ENCODE measurements at places on chromosomes 12 and 14.

DNA sequence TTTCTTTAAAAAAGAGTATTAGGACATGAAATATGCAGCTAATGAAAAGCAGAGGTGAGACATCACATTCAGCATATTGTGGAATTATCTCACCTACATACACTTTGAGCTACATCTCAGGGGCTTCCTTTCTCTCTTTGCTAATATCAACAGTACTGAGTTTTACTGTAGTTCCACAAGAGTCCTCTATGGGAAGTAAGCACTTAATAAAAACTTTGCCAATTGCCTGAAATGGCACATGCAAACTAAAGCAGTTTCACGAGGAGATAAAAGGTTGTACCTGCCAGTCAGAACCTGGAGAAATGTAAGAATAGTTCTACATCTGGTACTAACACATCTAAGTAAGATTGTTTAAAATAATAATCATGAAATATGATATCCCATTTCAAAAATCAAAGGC is 73.5 kb upstream of the GPHB5 start:
- DNase-seq, result no peak

- DNase-seq, result no peak
Observed at GRCh38 chr14:85762526-85762925, 232.6 kb downstream of the FLRT2 start.

DNA sequence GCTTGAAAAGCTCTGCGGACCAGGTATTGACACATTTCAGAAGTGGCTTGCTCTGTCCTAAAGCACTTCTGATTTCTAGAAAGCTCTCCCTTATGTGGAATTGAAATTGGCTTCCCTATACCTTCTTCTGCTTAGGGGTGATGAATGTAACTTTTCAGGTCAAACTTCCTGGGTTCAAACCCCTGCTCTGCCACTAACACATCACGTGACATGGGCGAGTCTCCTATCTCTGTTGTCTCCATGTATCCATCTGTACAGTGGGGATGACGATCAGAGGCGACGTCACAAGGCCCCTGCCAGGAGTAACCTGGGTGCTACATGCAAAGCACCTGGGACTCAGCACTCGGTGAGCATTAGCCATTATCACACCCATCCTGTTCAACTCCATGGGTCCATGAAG is 73.7 kb upstream of the PIWIL1 start:
- no peak for DNase-seq

GRCh38 chr14:92105893-92106142 is 564 bp downstream of the ATXN3 start:
- DNase-seq, result no peak

DNA sequence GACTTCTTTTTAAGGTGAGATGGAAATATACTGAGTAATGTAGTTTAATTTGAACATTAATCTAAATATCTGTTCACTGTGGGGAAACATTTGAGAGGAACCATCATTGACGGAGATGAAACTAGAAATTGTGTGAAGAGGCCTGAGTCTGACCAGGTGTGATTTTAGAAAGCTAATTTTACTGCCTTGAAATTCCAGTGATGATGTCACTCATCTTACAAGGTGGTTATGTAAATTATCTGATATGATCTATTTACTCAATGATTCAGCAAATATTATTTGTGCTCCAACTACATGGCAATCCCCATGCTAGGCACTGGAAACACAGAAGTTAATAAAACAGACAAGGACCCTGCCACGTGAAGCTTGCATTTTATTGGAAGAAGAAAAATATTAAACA is 435.7 kb upstream of the DCN start:
- DNase-seq, result no peak

DNA sequence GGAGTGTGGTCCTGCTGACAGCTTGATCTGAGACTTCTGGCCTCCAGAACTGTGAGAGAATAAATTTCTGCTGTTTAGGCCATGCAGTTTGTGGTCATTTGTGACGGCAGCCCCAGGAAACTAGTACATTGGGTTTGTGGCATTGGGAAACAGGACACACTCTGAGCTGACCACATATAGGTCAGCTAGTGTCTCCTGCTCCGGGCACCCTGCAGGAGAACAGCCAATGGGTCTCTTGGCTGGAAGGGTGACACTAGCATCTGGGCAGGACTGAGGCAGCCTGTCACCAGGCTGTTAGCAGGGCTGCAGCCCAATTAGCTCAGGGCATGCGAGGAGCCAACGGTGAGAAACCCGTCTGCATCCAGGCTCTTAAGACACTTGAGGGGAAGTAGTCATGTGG is 83.2 kb downstream of the PITPNM2 start:
- DNase-seq, result no peak

DNA sequence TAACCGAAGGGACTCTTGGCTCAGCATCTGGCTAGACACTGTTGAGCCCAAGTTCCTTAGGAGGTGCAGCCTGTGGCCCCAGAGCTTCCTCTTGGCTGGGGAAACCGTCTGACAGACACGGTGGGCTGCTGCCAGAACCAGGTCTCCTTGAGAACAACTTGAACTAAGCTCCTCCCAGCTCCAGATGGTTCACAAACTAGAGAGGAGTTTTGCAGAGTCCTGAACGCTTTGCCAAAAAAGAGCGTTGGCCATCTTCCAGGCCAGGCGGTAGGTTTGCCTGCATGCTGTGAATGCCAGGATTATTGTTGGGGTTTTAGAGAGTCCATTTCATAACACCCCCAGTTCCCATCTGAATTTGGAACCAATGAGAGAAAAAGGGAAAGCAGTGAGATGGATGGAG is 399.8 kb downstream of the RGS6 start:
- DNase-seq, result no peak

- no peak for DNase-seq
Observed at GRCh38 chr12:46386360-46386867, 13.8 kb upstream of the SLC38A2 start.

DNA sequence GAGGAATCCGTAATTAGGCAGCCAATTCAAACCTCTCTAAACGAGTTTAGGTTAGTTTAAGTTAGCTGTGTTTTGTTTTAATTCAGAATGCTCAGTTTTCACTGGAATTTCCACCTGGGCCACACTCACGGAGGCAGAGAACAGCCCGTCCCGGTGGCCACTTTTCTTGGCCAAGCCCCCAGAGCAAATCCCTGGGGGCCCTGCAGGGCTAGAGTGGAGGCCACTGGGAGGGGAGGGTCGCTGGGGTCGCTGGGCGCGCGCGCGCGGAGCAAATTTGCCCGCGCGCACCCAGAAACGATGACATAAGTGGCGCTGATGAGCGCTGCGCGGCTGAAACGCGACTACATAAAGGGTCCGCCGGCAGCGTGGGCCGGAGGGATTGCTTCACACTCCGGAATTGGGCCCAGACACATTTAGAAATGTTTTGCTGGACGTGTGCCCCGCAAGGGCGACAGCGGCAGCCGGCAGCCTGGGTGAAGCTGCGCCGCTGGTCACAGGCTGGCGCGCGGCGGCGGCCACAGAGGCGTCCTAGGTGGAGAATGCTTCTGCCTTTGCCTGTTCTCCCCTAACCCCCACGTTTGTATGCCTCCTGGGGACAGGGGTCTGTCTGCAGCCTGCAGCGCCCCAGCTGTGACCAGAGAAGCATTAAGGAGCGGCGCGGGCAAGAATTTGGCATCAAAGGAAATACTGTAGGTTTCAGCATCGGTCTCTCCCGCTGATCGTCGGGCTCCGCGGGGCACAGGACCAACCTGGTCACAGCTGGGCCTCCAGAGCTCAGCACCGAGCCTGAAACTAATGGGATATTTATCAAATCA is 37.9 kb upstream of the TBX5 start:
- DNase-seq, result no peak

All from stimulated activated CD4-positive, alpha-beta T cell treated with anti-CD3 and anti-CD28 coated beads, Interleukin-12 subunit alpha, Interleukin-12 subunit beta, amount 100 ng/mL, for 4 hours (primary cell).